Fibroblast of gingiva (primary cell): ENCODE measurements at places on chromosomes 11 and 22.

DNA sequence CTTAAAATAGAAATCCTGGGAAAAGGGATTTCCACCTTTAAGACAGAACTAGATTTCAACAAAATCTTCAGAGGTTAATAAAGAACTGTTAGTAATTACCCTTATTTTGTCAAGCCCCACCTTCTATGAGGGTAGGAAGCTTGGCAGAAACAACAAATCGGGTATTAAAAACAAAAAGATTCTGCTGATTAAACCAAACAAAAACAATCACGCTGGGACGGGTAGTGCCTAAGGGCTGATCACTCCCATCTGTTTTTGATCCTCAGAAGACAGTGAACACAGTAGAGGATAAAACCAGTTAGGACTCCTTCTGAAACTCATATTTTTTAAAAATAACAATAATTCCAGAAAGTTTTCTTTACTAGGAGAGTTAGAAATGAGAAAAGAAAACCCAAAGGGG lies 441.3 kb upstream of the API5 start:
- DNase-seq: no peak

- DNase-seq: no peak
These were observed 76.5 kb downstream of the ZC3H12C start for GRCh38 chr11:110169738-110170137.

DNA sequence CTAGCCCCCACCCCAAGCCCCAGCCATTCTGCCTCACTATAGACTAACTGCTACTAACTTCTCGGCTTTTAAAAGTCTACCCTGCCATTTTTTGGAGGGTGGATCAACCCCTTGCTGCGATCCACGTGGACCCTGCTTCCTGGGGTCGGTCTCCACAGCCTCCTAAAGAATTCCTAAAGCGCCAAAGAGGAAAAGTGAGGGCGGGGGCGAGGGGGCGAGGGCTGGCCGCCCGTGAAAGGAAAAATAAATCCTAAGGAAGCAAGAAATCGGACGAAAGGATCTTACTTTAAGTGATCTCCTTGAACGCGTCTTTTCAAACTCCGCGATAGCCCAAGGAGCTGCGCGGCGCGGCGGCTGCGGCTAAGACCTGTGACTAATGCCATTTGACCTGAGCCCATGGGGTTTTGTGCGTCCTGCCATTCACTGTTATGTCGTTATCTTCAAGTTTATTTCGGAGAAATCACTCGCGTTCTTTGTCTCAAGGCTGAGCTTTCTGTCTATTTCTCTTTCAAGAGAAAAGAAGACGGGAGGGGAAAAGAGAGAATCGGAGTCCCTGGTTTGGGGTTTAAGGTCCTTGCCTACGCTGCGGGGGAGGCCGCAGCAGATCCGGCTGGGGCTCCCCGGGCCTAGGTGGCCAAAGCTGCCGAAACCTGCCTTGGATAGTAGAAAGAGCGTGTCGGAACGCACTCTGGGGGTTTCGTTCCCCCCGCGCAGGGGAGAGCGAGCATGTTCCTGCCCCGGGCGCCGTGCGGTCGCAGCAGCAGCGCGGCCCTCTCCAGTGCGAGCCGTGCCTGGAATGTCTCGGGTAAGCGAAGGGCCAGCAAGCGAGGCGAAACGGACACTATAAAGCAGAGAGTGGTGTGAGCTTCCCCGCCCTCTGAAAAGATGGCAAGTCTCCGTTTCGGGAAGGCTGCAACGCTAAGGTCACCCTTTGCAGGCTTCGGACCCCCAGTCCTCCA lies 2.8 kb upstream of the DBX1 start:
- DNase-seq: peak; percentile 2

DNA sequence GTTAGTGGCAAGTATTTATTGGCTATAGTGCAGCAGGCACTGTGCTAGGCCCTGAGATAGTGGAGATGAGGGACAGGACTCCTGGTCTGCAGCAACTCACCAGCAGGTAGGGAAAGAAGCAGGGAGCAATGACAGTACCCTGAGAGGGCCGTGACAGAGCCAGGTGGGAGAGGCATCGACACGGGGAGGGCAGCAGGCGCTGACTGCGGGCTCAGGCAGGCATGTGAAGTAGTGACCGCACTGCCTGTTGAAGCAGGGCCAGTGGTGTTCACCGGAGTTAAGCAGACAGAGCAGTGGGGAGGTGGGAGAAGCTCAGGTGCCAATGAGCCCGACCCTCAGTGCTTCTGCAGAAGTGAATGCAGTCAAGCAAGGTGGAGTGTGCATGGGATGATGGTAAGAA lies 43.7 kb upstream of the ADA2 start:
- DNase-seq: no peak

DNA sequence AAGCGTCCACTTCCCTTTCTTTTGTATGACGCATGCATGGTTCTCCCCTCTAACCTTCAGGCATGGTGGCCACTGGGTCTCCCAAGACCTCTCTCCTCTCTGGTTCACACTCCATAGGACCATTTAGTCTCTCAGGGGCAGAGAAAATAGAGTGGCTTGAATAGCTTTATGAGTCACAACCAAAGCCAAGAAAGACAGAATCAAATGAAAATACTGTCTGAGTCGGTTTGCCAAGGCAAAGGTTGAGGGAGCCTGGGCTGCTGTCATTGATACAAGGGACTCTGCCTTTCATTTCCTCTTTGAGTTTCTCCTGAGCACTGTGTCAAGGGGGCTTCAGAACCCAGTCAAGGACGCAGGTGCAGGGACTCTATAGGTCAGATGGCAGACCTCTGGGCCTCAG lies 44.2 kb downstream of the TENM4 start:
- no peak for DNase-seq

DNA sequence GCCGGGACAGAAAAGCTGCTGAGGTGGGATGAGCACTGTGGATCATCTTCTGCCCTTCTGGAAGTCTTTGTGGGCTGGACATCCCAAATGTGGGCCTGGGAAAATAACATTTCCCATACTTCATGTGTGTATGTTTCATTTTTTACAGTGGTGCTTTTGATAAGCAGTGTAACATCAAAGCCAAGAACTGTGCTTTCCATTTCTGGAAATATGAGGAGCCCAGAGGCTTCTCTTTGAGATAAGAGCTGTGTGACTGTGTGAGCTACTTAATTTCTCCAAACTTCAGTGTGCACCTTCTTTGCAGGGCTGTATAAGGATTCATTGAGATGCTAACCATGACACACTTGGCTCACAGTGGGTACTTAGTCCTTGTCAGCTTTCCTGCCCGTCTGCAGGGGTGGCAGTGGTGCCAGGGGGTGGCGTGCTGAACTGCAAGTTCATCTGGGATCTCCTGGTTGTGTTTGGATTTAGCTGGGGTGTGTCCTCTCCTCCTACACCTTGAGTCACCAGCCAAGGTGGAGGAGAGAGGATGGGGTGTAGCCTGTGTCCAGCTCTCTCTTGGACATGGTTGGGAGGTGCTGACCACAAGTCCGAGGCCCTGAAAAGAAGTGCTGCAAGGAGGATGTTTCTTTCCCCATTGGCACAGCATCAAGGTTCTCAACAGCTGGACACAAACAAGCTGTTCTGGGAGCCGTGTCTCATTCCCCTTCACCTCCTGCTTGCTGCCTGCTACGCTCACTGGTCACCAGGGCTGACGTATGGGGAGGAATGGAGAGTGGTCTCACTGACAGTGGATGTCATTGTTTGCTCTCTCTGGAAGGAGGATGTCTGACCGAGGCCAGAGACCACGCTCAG lies 139.4 kb downstream of the TEAD1 start:
- peak; percentile 74 for DNase-seq

DNA sequence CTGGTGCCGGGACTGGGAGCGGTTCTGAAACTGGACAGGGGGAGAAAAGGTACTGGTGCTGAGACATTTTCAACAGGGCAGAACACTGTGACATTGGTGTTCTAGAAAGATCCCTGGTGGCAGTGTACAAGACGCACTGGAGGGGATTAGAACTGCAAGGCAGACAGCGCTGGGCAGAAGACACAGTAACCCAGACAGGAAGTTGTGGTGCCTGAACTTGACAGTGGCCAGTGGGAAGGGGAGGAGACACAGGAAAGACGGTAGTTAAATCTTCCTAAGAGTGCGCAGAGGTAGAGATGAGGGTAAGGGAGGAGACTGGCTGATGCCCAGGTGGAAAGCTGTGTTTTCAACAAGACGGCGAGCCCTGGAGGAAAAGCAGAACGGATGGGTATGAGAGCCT lies 24.5 kb downstream of the FAM227A start:
- DNase-seq: no peak

DNA sequence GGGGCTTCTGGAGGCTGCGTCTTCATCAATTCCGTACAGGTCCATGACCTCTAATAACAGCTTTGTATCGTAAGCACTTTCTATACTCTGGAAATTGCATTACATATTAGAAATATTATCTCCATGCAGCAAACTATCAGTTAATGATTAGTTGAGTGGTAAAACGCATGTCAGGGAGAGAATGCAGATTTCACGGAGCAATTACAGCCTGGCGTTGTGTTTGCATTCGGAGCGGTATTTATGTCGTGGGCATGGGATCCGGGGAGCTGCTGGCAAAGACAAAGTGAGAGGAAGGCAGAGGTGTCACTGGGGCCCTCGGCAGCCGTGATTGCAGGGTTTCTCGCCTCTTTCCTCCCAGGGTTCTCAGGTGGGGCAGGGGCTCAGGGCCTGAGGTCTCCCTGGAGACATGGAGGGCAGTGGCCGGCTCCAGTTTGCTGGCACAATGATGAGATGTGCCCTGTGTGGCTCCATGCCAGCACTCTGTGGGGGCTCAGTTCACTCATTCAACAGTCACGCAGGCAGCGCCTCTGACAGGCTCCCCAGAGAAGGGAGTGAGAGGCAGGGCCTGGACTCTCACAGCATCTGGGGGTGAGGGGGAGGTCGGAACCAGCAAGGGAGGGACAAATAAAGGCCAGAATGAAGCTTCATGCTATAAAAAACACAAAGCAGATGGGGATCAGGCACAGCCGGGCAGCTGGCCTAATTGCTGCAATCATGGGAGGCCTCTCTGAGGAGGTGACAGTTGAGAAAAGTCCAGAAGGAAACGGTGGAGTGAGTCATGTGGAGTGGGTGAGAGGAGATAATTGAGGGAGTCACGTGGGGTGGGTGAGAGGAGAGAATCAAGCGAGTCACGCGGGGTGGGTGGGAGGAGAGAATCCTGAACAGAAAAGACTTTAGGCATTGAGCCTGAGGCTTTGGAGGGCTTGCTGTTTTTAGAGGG lies 1002.7 kb downstream of the BRD1 start:
- DNase-seq: no peak

DNA sequence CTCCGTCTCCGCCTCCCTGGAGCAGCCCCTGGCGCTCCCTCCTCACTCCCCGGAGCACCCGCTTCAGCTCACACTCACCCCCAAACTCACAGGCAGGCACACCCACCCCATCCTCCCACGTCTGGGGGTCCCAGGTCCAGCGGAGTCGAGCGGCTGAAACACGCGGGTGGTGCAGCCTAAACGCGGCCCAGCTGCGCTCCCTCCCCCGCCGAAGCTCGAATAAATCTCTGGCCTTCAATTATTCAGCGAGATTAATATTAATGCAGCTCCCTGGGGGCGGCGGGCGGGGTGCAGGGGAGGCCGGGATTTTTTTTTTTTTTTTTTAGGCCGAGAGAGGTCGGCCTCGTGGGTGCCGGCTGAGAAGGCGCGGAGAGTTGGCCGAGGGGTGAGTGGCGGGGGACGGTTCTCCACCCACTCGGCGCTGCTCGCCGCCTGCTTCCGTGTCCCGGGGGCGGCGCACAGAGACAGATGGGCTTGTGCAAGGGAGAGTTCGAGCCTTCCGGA lies 524 bp upstream of the SLC1A2 start:
- DNase-seq: no peak

GRCh38 chr11:63915961-63916836 lies 765 bp downstream of the RCOR2 start:
- no peak for DNase-seq

GRCh38 chr11:62880231-62880802 lies 379 bp upstream of the SLC3A2 start:
- DNase-seq: peak; percentile 85

DNA sequence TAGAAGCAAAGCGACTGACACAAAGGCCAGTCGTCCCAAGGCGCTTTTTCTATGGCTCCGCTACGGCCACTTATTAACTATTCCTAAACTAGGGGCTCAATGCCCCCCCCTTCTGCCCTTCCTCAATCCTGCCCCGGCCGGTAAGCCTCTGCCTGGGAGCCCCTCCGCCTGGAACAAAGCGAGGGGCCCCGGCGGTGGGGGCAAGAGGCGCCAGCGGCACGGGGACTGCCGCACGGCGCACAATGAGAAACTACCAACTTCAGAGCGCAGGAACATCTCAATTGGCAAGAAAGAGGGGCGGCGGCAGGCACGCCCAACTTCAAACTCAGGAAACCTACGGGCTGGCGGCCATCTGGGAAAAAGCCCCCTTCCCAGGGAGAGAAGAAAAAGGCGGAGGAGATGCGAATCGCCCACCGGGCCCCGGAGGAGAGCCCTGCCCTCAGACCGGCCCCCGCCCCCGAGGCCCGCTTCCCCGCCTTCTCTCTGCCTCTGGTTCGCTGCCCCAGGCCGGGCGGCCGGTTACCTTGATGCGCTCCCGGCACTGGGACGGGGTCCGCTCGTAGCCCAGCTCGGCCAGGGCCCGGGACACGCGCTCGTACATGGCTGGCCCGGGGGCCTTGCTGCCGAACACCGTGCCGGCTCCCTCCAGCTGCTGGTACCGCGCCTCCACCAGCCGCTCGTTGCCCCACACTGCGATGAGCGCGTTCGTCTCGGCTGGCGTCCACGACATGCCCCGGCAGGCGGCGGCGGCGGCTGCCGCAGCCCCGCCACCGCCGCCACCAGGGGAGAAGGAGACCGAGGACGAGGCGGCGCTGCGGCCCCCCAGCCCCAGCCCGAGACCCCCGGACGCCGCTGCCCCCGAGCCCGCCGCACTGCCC lies 619 bp downstream of the MSANTD2 start:
- DNase-seq: no peak

DNA sequence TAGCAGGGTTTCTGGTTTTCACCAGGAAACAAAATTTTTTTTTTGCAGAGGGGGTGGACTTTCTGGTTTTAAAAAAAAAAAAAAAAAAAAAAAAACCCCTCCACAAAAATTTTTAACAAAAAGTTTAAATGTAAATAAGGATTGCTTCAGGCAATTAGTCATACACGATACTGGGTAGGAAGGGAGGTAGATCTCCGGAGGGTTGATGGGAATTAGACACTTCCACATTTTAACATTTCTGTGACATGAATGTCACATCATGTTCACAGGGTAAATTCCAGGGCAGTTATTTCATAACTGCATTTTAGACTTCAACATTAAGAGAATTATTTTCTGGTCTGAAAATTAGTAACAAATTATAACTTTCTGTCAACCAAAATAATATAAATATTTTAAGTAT lies 15.9 kb downstream of the NUP98 start:
- DNase-seq: peak; percentile 20

DNA sequence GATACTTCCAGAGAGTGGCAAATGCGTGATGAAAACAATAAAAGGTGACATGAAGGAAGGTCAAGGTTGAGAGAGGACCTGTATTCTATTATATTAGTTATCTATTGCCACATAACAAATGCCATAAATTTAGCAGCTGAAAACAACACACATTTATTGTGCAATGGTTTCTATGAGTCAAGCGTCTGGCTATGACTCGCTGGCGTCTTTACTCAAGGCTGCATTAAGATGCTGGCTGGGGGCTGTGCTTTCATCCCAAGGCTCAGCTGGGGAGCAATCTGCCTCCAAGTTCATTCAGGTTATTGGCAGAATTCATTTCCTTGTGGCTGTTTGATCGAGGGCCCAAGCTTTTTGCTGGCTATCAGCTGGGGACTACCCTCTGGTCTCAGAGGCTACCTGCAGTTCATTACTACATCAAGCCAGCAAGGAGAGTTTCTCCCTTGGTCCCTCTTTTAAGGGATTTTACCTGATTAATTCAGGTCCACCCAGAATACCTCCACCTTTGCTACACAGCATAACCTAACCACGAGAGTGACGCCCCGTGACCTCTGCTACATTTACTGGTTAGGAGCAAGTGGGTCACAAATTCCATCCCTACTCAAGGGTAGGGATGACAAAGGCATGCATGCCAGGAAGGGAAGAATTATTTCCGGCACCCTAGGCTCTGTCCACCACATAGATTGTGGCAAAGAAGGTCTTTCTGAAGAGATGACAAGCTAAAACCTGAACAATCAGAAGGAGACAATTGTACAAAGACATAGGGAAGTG lies 549.1 kb downstream of the MN1 start:
- peak; percentile 70 for DNase-seq
